ENCODE measurements at places on chromosomes 2 and 18.
A peak's percentile ranks its signal among the peaks of the same experiment; 100 is the strongest.

DNA sequence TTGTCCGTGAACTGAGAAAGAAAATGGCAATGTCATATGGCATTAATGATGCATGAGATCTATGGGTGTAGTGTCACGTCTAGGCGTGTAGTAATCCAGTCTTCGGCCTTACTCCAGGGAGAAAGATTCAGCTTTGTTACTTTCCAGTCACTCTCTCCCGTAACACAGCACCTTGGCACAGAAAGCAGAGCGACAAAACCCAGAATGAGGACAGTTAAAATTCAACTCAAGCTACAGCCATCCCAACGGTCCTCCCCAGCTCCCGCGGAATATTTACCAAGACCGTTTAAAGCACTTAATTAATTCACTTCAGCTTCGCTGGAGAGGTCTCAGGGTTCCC lies 797 bp upstream of the CRIM1 start:
- DNase-seq, result peak; percentile 40

DNA sequence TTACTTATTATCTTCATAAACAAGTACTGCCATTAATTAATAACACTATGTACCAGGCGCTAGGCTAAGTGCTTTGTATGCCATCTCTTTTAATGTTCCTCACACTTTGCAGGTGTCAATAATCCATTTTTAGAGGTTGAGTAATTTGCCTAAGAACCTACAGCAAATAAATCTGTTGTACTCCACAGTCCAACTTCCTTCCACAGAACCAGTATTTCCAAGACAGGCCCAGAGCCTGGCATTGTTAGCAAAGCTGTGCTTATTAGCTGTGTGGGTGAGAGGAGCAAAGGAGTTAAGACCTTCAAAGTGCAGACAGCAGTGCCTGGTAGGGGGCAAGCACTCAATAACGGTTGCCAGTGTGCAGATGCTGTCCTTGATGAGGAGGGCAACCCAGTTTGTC lies 14.2 kb upstream of the PTPN4 start:
- DNase-seq, result no peak

- DNase-seq, result no peak
Observed at GRCh38 chr18:63091671-63092364, 227.8 kb downstream of the BCL2 start.

DNA sequence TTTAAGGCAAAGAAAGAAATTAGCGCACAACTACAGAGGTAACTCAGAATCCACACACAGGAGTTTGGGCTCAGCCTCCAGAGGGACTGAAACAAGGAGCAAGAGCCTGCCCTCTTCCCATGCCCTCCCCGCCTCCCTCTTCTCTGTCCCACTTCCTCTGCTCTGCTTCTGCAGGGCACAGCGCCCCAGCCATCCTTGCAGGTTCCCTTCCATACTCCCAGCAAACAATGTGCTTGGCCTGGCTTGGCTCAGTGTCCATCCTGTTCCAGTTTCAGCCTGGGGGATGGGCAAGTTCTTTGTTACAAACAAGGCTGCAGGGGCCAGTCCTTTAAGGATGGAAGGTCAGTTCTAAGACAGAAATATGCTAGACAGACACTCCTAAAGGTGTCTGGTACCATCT lies 133.5 kb downstream of the CDH20 start:
- no peak for DNase-seq

GRCh38 chr2:171794918-171795317 lies 99.1 kb downstream of the SLC25A12 start:
- DNase-seq, result no peak
